Skin of body (tissue), 3 donors: ENCODE measurements at places on chromosomes 3 and 15.

- DNase-seq: no peak
Observed at GRCh38 chr3:53956586-53956985, 64.9 kb upstream of the SELENOK start.

- DNase-seq: no peak
Observed at GRCh38 chr3:48429960-48430707, at the start of gene PLXNB1. Gene PLXNB1 (minus strand): TSS chr3:48430086. CDS start chr3:48424611, 5,475 bp downstream.

GRCh38 chr3:12959838-12960378, 113.3 kb downstream of the IQSEC1 start:
- no peak for DNase-seq

GRCh38 chr15:48273049-48273448, 58.2 kb upstream of the DUT start:
- DNase-seq: no peak

DNA sequence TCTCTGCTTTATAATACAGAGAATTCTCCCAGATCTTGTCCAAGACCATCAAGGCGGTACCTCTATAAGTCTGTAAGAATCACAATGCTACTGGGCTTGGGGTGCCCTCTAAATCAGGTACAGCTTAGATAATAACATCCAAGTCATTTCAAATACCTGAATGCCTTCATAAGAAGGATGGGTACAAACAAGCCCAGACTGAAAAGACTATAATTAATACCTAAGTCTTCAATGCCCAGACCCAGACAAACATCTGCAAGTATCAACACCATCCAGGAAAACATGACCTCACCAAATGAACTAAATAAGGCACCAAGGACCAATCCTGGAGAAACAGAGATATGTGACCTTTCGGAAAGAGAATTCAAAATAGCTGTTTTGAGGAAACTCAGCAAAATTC, 65.9 kb downstream of the ZMAT3 start:
- DNase-seq: no peak

GRCh38 chr3:196737655-196738054, 2.0 kb upstream of the PAK2 start:
- DNase-seq: no peak

GRCh38 chr15:63506537-63507035, 2.2 kb downstream of the USP3 start:
- no peak for DNase-seq

DNA sequence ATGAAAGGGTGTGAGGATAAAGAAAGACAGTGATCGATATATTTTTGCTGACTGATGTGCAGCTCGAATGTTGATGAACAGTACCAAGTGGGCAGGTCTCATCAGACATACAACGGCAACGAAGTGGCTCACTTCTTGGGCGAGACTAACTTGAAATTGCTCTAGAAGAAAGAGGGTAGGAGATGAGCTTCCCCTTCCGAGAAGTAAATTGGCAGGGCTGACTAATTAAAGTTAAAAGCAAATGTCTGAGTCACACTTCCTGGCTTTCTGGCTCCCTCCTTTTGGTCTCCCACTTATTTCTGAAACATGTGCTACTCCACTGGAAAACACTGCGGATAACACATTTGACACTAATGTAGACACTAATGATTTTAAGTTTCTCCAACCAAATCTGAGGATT, 228.3 kb downstream of the ABHD5 start:
- DNase-seq: no peak

GRCh38 chr15:25900431-25900830, 37.3 kb upstream of the ATP10A start:
- DNase-seq: peak; percentile 27

GRCh38 chr15:69880571-69881301, 217.0 kb downstream of the TLE3 start:
- DNase-seq: no peak

GRCh38 chr3:129231331-129232119, 17.9 kb upstream of the COPG1 start:
- no peak for DNase-seq

- DNase-seq: peak; percentile 28
Observed at GRCh38 chr15:95577927-95578326, 752.6 kb upstream of the NR2F2 start.

- DNase-seq: no peak
Observed at GRCh38 chr3:66181764-66182163, 39.0 kb upstream of the SLC25A26 start.

DNA sequence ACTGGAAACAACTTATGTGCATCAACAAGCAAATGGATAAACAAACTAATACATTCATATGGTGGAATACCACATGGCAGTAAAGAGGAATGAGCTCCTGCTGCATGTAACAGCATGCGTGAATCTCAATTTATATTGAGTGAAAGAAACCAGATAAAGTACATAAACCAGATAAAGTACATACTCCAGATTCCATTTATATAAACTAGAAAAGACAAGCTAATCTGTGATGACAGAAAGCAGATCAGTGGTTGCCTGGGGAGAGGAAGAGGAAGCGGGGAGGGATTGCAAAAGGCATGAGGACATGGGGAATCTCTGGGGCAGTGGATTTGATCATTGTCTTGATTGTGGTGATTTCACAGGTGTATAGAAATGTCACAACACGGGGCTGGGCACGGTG, 34.2 kb downstream of the LIMD1 start:
- DNase-seq: no peak
